SJSA1 (cell line): ENCODE measurements at places on chromosomes 12 and 14. TPM values are rescaled to one million over a fixed set of nuclear protein-coding genes. Genes with fewer than 3 reads are reported as not detected.
A peak's percentile ranks its signal among the peaks of the same experiment; 100 is the strongest.

- DNase-seq = no peak
Observed at GRCh38 chr12:82593143-82593542, 93.6 kb upstream of the TMTC2 start.

DNA sequence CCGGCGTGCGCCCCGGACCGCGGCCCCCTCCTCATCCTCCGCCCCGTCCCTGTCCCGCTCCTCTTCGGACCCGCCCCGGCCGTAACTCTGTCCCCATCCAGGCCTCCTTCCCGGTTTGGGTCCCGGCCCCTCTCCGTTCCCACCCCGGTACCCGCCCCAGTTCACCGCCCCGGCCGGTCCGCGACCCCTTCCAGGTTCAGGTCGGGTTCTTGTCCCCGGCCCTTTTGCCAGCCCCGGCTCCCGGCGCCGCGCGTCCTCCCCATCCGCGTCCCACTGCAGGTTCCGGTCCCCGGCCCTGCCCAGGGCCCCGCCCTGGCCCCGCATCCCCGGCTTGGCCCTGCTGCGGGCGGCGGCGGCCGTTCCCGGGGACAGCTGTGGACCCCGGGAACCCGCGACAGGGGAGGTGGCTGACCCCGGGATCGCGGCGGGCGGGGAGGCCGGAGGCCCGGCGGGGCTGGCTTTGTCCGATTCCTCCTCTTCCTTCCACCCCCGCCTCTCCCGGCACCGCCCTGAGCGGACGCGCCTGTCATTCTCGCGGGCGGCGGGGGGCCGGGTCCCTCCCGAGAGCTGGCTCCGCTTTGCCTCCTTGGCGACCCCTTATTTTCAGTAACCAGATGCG is 601 bp downstream of the KLC1 start:
- DNase-seq = peak; percentile 27

- no peak for DNase-seq
Observed at GRCh38 chr14:102666635-102667034, 74.2 kb downstream of the RCOR1 start.

DNA sequence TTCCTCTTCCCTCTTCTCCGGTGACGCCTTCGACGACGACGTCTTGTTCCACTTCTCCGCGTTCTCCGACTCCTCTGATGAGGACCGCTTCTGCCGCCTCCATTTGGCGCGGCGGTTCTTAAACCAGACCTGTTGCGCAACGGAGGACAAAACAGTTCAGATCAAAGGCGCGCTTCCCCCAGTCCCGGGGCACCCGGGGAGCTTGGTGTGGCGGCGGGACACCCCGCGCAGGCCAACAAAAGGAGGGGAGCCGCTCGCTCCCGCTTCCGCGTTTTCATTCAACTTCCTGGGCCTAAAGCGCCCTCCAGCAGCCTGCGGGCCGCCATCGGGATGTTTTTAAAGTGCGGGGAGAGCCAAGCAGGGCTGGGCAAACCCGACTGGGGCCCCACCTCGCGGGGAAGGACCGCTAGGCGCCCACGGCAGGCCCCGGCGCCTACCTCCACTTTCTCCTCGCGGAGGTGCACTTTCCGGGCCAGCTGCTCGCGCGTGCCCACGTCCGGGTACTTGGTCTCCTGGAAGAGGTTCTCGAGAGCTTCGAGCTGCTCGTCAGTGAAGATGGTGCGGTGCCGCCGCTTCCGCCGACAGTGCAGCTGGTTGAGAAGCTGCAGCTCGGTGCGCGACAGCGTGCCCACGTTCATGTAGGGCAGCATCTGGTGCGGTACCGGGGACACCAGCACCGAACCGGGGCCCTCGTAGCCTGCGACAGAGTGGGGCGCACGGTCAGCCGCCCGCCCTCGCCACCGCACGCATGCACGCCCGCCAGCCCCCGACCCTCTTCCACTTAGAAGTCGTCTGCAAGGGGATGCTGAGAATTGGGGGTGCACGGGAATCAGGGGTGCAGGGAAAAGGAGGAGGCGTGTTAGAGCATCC is 1.2 kb downstream of the GSC start:
- no peak for DNase-seq

GRCh38 chr12:42589465-42590329 is at the start of gene PRICKLE1:
TSS of gene PRICKLE1 (minus strand) at chr12:42589746. CDS start at chr12:42472516, 117,230 bp downstream.
- peak; percentile 50 for DNase-seq

The RFX4 gene
- total RNA-seq = not detected in 2 replicates

- DNase-seq = no peak
Observed at GRCh38 chr12:56867216-56867615, 67.0 kb downstream of the SDR9C7 start.

The ADAM21 gene
- total RNA-seq = 0.26 TPM in 1 of 2 replicates, not detected in the other

DNA sequence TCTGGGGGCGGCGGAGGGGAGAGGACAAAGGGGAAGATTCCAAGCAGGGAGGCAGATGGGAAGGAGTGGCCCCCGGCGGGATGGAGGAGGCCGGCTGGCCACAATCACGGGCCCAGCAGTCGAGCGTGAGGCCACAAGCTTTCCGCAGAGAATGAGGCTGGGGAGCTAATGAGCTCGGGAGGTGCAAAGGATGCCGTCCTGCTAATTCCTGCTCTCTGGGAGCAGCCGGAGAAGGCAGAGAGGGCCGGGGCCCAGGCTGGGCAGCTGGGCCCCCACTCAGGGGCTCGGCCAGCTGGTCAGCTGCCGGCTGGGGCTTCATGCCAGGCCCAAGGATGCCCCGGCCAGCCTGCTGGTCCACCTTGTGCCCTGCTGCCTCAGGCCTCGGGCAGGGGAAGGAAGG is 98.1 kb upstream of the LHX5 start:
- DNase-seq = no peak

GRCh38 chr14:37584211-37585100 is 10.6 kb downstream of the FOXA1 start:
- no peak for DNase-seq

The POTEM gene
- total RNA-seq = not detected in 2 replicates

DNA sequence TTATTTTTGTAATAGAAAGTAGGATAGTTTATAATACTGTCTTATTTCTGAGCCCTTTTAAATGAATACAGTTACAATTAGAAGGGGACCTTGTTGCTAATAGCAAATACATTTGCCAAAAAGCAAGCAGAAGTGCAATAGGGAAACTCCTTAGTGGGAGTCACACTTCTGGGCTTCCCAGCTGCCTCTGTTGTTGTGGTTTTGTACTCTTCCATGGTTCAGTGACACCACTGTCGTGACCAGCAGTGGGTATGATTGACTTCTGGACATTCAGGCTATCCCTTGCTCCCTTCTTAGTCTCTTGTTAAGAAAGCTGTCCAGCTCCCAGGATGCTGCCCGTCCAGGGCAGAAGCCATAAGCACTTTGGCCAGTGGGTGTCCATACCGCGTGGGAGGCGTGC is 22.6 kb downstream of the TCTN1 start:
- DNase-seq = no peak
